ENCODE measurements at places on chromosomes 2 and 18. TPM values are rescaled to one million over a fixed set of nuclear protein-coding genes. Genes with fewer than 3 reads are reported as not detected.

DNA sequence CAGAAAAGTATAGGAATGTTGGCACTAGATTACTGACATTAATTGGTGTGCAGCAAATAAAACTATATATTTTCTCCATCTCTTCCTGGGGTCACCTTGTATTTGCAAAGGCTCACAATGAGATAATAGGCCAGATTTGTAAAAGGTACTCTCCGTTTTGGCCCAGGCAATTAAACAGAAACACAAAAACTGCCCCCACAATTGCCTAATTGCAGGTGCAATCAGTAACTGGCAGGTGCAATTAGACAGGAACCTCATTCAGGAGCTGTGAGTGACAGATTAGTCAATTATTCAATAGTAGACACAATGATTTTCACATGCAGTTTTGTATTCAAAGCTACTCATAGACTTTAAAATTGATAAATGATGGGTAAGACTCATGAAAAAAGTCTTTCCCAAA, 451.4 kb upstream of the ID2 start:
- no peak for DNase-seq

DNA sequence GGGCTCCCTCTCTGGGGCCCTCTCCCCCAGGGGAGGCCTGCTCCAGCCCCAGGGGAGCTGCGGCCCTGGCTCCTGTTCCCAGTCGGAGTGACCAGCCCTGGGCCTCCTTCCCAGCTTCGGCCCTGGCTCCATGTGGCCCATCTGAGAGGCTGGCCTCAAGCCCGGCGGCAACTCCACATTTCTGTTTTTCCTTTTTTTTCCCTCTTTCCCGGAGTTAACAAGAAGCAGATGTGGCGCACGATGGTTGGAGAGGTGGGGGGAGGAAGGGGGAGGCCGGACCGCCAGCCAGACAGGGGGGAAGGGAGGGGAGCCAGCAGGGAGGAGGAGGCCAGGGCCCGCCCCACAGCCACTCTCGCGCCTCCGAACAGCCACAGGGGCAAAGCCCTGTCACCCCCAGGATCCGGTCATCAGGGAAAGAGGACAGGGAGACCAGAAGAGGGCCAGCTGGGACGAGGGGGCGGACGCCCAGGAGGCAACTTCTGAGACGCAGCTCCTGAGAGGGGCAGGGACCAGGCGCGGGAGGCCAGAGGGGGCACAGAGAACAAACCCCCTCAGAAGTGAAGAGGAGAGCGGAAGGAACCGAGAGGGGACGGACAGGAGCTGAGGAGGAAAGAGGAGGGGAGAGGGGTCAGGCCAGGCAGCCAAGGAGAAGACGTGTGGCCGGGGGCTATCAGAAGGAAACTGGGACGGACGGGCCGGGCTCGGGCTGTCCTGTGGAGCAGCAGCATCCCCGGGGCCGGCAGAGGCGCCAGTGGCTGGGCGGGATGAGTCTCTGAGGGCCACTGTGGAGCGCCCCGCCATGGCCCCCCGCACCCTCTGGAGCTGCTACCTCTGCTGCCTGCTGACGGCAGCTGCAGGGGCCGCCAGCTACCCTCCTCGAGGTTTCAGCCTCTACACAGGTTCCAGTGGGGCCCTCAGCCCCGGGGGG, at the start of gene EMILIN1:
Gene EMILIN1 (plus strand): TSS at position 349 of the 928 bp plus-strand sequence. CDS start 451 bp downstream, at position 800.
- peak; percentile 84 for DNase-seq

Gene C2orf92
- polyA plus RNA-seq, result 2.6 TPM

GRCh38 chr2:120864981-120865380, 129.3 kb downstream of the GLI2 start:
- DNase-seq, result no peak

GRCh38 chr18:79897940-79898625, 53.4 kb downstream of the SLC66A2 start:
- DNase-seq, result no peak

DNA sequence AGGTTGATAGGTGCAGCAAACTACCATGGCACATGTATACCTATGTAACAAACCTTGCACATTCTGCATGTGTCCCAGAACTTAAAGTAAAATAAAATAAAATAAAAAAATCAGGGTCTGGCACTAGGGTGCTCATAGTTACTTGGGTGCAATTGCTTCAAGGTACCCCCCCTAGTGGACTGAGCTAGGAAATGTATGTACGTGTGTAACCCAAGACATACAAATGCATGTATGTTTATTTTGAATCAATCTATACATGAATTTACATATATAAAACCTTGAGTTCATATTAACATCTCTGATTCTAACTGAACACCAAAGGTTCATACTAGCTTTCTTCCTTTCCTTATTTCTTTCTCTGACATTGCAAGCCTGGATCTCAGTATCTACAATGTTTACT, 51.5 kb downstream of the USP37 start:
- no peak for DNase-seq

GRCh38 chr2:198544461-198544860, 740.1 kb downstream of the PLCL1 start:
- DNase-seq, result no peak

DNA sequence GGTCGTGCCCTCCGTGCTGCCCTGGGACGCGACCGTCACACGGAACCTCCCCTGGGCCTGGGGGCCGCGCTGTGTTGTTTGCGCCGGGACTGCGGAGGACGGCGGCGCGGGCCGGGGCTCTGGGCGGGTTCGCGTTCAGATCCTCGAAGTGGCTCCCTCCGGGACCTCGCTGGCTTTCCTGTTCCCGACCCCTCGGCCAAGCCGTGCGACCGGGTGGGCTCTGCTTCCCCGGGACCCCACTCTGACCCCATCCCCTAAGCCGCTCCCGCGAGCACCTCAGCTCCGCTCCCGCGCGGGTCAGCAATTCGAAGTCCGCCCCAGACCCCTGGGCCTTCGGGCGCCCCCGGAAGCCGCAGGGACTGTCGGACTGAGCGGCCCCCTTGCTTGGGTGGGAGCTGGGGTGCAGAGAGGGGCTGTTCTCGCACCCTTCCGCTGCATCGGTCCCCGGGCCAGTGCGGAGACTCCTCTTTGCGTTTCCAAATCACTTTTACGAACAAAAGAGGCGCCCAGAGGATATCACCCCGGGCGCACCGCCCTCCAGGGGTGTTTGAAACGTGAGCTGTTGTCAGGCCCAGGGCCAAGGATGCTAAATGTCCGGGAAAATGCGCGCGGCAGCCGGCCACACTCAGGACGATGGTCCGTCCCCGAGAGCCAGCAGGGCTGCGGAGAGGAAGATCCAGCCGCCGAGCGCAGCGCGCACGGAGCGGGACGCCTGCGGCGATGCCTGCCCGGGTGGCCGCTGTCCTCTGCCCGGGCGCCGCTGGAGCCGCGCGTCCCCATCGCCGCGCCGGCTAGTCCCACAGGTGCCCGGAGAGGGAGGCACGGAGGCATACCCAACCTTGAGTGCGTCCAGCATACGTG, 73.5 kb downstream of the ZCCHC2 start:
- no peak for DNase-seq

Gene EVA1A
- polyA plus RNA-seq, result 30.2 TPM

GRCh38 chr2:237885931-237886684, 26.7 kb downstream of the RAMP1 start:
- DNase-seq, result no peak

GRCh38 chr2:216740557-216741222, 45.3 kb upstream of the IGFBP5 start:
- no peak for DNase-seq

- no peak for DNase-seq
Observed at GRCh38 chr2:127082974-127083373, 24.0 kb downstream of the BIN1 start.

DNA sequence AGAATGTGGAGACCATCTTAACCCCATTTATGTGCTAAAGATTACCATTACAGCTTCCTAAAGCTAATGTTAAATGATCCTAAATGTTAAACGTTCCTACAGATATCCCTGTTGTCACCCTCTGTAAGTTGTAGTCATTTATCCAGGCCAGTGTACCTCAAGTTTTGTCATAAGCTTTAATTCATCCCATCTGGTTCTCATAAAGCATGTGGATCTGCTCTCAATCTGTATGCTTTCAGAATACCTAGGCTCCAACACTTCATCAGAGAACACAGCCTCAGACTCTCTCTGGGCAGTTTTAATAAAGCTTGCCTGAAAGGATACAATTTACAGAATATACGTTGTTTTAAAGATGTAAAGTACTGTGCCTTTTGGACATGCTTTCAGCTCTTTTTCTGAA, 4.2 kb upstream of the CCDC178 start:
- DNase-seq, result no peak

Gene STAT4
- polyA plus RNA-seq, result 1.5 TPM

Gene GCA
- polyA plus RNA-seq, result 5.2 TPM

Gene SULT1C4
- polyA plus RNA-seq, result 0.05 TPM

Gene SPATA3
- not detected for polyA plus RNA-seq

GRCh38 chr2:54161660-54162424, 46.4 kb downstream of the ACYP2 start:
- DNase-seq, result no peak

Gene RNMT
- 10.7 TPM for polyA plus RNA-seq

DNA sequence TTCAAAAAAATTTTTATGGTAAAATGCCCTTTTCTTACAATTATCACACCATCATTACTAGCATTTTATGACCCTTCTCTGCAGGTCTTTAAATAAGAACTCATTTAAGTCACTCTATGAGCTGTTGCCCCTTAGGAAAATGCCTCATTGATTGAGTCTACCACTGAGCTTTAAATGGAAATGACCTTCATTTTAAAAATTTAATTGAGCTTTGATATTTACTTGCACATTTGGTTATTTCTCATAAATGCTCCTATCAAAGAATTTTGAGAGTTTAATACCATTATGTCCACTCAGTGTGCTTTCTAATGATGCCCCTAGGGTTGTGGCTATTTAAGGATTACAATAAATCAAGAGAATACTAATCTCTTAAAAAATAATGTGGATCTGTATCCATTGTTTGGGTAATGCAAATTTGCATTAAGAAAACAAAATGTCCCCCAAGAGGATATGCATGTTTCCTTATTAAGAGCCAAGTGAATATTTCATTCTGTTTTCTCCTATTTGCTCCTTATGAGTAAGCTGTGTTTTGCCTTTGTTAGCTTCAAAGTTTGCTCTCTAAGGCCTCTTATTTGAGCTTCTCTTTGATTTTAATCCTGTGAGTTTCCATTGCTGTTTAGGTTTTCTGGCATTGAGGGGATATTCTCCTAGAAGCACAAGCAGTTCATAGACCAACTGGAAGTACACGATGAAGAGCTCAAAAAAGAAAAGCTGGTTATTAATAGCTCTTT, 69.8 kb downstream of the CERS6 start:
- no peak for DNase-seq

Gene IL37
- not detected for polyA plus RNA-seq

GRCh38 chr2:22970284-22970975, 414.5 kb upstream of the KLHL29 start:
- no peak for DNase-seq

DNA sequence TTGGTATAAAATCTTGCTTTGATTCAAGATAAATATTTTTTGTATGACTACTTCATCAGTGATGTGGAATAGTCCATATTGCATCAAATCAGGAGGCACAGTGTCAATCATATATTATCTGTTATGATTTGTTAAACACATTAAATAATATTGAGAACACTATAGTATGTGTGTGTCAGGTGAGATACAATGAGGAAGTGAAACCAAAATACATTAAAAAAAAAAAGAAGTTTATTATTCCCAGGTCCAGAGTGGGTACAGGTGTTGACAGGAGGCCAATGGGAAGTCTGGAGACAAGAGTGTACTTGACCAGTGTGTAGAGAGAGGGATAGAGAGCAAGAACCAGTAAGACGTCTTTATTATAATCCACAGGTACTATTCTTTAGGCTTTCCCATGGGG, 292.6 kb downstream of the FSIP2 start:
- DNase-seq, result no peak

Gene CHMP1B
- 26.3 TPM for polyA plus RNA-seq

- no peak for DNase-seq
Observed at GRCh38 chr2:232540441-232541041, 1.0 kb downstream of the CHRNG start.

Gene CABLES1
- 4.3 TPM for polyA plus RNA-seq

GRCh38 chr2:47023332-47023731, 107.7 kb upstream of the MCFD2 start:
- no peak for DNase-seq

Gene TANK
- 39.3 TPM for polyA plus RNA-seq

Gene DAPL1
- polyA plus RNA-seq, result not detected

- DNase-seq, result no peak
Observed at GRCh38 chr18:33581856-33582255, 3.8 kb downstream of the ASXL3 start.

GRCh38 chr2:64939332-64939917, 49.8 kb upstream of the SLC1A4 start:
- no peak for DNase-seq

DNA sequence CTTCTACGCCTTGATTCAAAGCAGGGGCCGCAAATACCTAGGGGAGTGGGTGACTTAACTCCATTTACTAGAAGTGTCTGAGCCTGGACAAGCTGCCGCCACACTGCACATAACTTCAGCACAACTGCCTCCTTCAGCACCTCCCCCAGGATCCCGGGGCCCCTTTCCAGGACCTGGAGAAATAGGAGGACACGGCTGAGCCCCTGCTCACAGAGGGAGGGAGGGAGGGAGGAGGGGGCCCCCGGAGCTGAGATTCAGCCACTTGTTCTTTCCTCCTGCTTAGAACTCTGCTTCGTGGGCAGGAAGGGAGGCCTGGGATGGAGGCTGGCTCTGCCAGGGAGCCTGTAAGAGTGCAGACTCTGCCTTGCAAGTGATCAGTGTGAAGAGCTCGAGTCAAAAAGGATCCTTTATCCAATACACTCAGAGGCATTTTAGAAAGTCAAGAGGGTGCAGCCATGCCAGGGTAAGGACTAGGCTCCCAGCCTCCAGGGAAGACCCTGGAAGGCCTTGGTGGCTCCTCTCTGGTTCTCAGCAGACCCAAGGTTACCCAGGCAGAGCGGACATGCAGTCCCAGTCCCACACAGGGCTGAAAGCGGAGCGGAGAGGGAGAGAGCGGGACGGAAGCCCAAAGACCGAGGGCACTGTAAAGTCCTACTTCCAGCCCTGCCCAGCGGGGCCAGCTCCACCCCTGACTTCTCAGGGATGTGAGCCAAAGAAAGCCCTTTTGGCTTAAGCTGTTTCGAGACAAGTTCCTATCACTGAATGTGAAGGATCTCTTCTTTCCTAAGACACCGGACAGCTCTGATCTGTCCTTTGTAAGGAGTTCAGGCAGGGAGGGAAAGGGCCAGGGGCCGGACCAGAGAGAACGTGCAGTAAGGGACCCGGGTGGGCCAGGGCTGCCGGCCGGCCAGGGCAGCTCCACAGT, 8.6 kb upstream of the ARMC9 start:
- no peak for DNase-seq

DNA sequence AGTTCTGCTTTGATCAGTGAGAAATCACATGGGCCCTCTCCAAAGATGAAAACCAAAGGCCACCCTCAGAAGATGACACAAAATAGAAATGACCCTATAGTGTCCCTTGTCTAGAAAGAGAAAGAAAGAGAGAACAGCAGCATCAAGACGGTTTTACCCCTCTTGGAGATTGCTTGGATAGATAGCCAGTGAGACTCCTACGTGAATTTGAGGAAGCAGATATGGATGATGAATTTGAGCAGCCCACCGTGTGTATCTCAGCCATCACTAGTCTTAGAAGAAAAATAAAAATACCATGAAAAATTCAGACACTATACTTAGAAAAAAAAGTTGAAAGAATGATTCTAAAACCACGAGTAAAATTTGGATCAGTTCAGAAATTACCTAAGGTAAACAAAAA, 329.1 kb upstream of the CNTNAP5 start:
- no peak for DNase-seq

- DNase-seq, result no peak
Observed at GRCh38 chr2:71962350-71962749, 185.3 kb downstream of the CYP26B1 start.
